ENCODE measurements at places on chromosomes 6 and 20. TPM values are rescaled to one million over a fixed set of nuclear protein-coding genes. Genes with fewer than 3 reads are reported as not detected.

The CST7 gene
- total RNA-seq = 0.47 TPM

The ANGPT4 gene
- 0.05 TPM for total RNA-seq

The B3GALT4 gene
- total RNA-seq = 26.4 TPM

The UST gene
- total RNA-seq = 2.7 TPM

The MACROD2 gene
- 3.3 TPM for total RNA-seq

The LPA gene
- total RNA-seq = not detected

The MROH8 gene
- total RNA-seq = 1.3 TPM

The ULBP2 gene
- total RNA-seq = 0.19 TPM

The SLC22A2 gene
- total RNA-seq = not detected

The DPM1 gene
- 43.9 TPM for total RNA-seq

The CD24 gene
- 1,002 TPM for total RNA-seq

The MOG gene
- total RNA-seq = not detected

The DOK5 gene
- total RNA-seq = not detected

The NRSN1 gene
- 0.64 TPM for total RNA-seq

The ROS1 gene
- total RNA-seq = 0.99 TPM

DNA sequence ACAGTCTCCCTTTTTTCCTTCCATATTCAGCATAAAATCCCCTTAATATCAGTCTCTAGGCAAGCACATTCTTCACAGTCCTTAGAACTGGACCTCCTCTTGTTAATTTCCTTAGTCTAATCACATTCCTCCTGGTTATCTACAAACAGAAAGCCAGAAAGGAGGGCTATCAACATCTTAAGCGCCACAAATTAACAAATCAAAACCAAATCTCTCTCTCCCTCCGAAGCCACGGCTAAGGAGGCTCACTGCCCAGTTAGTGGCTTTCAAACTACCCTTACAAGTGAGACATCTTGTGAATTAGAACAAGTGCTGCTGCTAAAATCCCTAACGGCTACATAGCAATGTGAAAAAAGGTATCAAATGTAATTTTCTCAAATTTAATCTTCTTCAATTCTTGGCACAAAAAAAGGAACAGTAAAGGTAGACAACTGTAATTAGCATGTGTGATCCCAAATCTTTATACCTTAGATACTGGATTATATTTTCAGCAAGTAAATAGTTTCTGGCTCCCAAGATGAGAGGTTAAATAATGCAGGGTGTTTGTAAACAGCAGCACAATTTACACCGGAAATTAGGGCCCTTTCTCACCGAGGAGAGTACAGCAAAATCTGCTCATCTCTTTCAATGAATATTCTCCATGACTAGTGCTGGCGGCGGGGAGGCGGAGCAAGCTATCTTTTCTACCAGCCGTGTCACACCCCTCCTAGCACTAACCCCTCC is 1.4 kb upstream of the TRIM39 start:
- peak; percentile 74 for DNase-seq

GRCh38 chr6:167409694-167410093 is 84.8 kb downstream of the TTLL2 start:
- DNase-seq = no peak

DNA sequence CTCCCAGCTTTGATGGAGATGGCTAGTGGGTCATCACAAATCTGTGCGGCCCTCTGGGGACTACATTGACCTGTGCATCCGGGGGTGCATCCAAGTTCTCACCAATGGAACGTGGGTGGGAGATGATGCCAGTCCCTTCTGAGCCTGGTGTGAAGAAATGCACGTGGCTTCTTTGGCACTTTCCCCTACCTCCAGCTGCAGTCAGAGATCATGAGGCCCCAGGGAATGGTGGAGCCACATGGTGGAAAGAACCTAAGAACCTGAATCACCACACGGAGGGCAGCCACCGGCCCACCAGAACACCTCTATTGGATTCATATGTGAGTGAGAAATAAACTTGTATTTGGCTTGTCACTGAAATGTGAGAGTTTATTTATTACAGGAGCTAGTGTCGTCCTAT is 9.9 kb upstream of the CDKN1A start:
- DNase-seq = no peak

GRCh38 chr6:113508249-113508648 is 348.9 kb upstream of the MARCKS start:
- no peak for DNase-seq

GRCh38 chr6:100574836-100575235 is 110.1 kb upstream of the SIM1 start:
- no peak for DNase-seq

DNA sequence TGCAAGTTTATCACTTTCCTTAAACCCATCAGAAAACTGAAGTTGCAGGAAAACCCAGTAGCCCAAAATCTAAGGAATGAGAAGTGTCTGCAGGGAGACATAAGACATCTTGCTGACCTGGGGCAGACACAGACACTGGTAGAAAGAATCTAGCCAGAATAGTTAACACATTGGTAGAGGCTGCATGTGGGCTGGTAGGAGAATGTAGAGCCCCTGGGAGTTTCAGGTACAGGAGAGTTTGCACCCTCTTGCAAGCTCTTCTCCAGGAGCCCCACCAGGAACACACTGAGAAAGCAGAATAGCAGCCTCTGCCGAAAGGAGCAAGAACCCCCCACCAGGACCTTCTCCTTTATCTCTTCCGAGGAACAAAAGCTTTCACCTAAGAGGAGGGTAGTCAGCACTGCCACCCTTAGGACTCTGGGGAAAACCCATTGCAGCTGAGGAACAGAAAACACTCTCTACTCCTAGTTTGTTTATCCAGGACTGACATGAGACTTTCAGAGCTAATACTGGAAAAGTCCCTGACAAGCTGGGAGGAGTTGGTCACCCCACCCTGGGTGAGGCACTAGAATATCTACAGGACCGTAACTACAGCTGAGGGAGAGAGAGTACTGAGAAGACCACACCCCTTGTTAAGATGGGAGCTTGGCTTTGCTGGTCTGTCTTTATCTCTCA is 10.5 kb upstream of the OGFRL1 start:
- DNase-seq = no peak

DNA sequence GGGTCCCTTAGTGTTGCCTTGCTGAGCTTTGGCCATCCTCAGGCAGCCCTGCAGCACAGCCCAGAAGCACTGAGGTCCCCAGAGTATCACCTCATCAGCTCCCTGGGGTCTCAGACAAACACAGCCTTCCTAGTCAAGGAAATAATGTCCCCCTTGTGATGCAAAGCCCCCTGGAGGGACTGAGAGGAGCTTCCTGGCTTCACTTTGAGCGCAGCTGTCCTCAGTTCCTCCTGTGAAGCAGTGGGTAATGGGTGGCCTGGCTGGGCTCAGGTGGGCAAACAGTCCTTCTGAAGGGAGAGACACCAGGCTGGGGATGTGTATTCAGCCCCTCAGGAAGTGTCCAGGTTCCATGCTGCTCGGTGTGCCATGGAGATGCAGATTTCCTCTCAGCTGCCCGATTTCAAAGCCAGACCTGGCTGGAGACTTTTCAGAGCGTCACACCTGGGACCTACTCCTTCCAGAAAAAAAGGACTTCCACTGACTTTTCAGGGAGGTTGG is 79.2 kb upstream of the FOXA2 start:
- no peak for DNase-seq

DNA sequence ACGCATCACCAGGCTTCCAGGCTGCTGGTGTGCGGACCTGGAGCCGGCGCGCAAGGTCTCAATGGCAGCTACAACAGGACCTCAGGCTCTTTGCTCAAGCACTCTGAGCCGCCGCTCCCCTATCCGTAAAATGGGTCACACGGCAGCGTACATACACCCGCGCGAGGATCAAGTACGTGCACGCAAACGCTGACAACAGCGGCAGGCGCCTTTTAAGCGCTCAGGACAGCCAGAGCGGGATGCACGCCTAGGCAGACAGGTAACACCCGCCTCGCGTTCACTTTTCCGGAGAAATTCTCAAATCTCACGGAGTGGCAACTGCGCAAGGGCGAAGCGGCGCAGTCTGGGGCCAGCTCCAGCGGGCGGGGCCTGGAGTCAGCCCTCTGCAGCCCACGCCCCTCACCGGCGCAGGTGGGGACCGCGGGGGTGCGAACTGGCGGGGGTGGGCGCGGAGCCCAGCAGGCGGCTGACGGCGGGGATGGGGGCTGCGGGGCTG is 535 bp downstream of the EXOC2 start:
- peak; percentile 72 for DNase-seq

- no peak for DNase-seq
These were observed 3.8 kb downstream of the PREX1 start for GRCh38 chr20:48823960-48824498.

DNA sequence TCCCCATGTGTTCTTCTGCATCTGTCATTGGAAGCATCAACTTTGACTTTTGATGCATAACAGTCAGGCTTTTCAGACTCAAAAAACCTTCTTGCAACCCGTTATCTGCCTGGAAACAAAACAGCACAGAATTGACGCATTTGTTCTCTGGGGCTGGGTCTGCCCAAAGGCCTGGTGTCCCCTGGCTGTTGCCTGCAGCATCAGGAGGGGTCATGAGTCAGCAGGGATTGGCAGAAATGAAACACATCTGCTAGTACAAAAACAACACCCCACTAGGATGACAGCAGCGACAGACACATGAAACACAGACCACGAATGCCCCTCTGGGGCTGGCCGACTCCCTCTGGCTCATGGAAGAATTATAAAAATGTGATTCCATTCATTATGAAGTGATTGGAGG is 157.6 kb upstream of the INSM1 start:
- no peak for DNase-seq

GRCh38 chr6:158033751-158034702 is 52.4 kb downstream of the SYNJ2 start:
- peak; percentile 92 for DNase-seq

GRCh38 chr6:34914358-34914757 is 25.3 kb downstream of the ANKS1A start:
- no peak for DNase-seq

- DNase-seq = no peak
These were observed 82.3 kb downstream of the GMPR start for GRCh38 chr6:16320533-16321340.

DNA sequence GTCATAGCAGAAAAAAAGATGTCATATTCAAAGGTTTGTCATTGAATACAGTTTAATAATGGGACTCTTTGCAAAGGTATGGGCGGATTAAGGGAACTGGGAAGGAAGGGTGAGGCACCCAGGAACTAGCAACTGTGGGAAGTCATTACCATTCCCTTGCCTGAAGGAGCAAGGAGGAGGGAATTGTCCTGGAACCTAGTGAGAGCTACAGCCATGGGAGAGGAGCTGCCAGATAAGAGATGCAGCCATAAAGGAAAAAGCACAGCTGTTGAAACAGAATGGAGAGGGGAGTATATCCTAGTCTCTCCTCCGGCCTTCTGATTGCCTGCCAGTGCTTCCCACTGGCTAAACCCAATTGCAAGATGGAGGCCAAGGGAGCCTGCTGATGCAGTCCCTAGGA is 250.6 kb downstream of the BCKDHB start:
- no peak for DNase-seq

- no peak for DNase-seq
These were observed 11.3 kb downstream of the NFATC2 start for GRCh38 chr20:51531141-51531710.

- DNase-seq = no peak
These were observed 24.6 kb upstream of the GTSF1L start for GRCh38 chr20:43751167-43752050.

- DNase-seq = no peak
These were observed 247.0 kb downstream of the IBTK start for GRCh38 chr6:82000551-82000950.

DNA sequence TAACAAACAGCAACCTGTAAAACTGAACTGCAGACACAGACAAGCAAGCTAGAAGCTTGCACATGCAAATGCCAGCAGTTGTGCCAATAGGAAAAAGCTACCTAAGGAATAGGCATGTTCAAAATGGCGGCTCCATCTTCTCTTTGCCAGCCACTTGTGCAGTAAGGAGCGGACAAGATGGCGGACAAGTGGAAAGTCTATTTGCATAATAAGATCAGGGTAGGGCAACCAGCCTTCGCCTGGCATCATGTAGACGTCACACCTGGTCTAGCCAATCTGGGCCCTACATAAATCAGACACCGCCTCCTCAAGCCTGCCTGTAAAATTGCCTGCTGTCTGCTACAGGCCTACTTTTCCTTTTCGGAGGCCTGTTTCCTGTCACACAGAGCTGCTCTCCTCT is 18.0 kb downstream of the C6orf52 start:
- no peak for DNase-seq

GRCh38 chr20:43839793-43840199 is 74.9 kb upstream of the TOX2 start:
- DNase-seq = no peak

- no peak for DNase-seq
These were observed 101.9 kb upstream of the NAA20 start for GRCh38 chr20:19915111-19915798.

DNA sequence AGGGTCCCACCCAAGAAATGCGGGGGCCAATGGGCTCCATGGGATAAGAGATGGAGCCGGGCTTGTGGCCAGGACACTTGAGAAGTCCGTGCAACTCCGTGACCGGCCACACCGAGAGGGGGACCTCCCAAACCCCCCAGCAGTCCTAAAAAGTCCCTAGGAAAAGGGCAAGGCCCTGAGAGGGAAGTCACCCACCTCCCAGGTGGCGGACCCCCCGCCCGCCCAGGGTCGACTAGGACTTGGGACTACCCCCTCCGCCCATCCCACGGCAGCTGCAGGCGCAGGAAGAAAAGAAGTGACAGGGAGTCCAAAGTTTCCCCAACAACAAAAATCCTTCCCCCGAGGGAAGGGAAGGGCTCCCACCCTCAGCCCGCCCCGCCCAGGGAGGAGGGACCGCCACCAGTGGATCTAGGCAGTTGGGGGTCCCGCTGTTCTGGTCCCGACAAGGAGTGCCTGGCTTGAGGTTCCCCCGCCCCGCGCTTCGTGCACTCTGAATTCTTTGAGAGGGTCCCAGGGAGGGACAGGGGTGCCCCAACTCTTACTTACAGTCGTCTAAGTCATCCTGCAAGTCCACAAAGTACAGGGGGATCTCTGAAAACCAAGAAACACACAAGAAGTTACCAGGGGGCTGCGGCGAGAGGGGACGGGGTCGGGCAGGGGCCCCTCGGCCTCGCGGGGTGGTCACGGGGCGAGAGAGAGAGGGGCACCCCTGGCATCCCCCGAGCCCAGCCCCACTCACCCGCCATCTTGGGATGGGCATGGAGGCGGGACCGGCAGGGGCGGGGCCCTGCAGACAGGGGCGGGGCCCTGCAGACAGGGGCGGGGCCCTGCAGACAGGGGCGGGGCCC is 611 bp upstream of the RAB22A start:
- peak; percentile 73 for DNase-seq

GRCh38 chr6:155079985-155080452 is 84.9 kb downstream of the TIAM2 start:
- DNase-seq = no peak

- DNase-seq = no peak
These were observed 80.4 kb downstream of the ARID1B start for GRCh38 chr6:156857573-156857972.

- peak; percentile 77 for DNase-seq
These were observed at the start of gene SLC16A10 for GRCh38 chr6:111087106-111087835. SLC16A10 (plus strand) TSS chr6:111087503; CDS start chr6:111087753, 250 bp downstream.

DNA sequence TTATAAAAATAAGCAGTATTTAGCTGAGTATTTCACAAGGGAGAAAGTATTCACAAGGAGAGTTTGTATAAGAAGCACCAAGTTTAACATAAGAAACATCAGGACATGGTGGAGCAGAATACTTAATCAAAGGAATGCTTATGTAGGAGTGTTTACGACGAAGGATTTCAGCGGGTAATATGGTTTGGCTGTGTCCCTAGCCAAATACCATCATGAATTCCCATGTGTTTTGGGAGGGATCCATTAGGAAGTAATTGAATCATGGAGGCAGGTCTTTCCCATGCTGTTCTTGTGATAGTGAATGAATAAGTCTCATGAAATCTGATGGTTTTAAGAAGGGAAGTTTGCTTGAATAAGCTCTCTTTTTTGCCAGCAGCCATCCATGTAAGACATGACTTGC is 1099.1 kb upstream of the ADGRB3 start:
- no peak for DNase-seq

All from colonic mucosa (tissue), 4 donors.